ENCODE measurements at places on chromosomes 5 and 9.

DNA sequence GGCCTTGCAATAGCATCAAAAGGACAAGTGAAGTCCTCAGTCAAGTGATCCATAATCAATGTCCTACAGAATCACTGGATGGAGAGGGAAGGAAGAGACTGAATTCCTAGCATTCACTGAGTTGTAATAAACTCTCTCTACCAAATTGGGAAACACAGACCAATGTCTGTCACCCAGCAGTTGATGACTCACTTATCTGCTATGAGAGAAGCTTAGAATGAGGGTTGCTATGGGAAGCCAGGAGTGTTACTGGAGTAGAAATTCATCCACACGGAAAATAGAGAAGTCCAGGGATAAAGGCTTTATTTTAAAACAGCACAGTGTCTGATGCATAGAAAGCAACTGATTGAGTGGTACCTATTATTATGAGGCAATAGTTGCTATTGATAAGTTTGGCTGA is 407.4 kb downstream of the BRINP1 start:
- DNase-seq = no peak

- no peak for DNase-seq
These were observed 6.9 kb downstream of the MRPL22 start for GRCh38 chr5:154947778-154948177.

DNA sequence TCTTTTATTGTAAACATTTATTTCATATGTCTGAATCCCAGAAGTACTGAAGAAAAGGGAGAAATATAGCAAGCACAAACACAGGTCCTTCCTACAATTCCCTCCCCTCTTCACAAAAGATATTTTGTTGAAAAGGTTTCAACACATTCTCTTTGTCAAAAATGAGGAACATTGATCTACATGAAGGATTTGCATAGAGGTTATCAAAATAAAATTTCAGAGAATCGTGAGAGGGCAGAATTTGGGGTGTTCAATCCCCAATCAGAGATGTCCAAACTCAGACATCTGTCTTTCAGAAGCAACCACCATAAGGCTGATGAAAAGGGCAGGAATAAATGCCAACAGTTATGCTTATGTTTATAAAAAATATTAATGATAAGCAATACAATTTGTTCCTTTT is 69.2 kb downstream of the MARCHF3 start:
- DNase-seq = no peak

- DNase-seq = no peak
These were observed 31.9 kb downstream of the P4HA2 start for GRCh38 chr5:132195727-132196126.

- no peak for DNase-seq
These were observed 195.2 kb downstream of the PTTG1 start for GRCh38 chr5:160616712-160617497.

- DNase-seq = no peak
These were observed 1.5 kb downstream of the NSMF start for GRCh38 chr9:137457406-137458193.

GRCh38 chr9:131366761-131367401 is 27.0 kb upstream of the PRRC2B start:
- no peak for DNase-seq

DNA sequence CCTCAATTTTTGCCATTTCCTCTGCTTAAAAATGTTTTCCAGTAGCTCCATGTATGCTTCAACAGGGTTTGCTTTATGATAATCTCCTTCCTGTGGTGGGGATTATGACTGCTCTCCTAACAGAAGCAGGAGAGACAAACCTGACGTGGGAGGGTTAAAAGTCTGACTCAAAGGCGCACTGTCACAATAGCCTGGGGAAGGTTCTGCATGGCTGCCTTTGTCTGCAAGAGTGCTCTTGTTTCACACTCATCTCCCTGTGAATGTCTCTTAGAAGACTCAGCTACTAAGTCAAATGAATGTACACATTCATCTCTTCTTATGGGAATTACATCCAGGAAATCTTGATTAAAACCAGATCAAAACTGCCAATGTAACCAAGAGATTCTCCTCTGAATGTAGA is 90.9 kb upstream of the MTAP start:
- DNase-seq = no peak

- no peak for DNase-seq
These were observed 180.6 kb downstream of the CACNA1B start for GRCh38 chr9:138058181-138058580.

- DNase-seq = no peak
These were observed 63.4 kb downstream of the TAF11L14 start for GRCh38 chr5:17697671-17698070.

- DNase-seq = no peak
These were observed 145.2 kb downstream of the TENT4A start for GRCh38 chr5:6858419-6858818.

GRCh38 chr5:143191720-143192119 is 211.8 kb downstream of the NR3C1 start:
- no peak for DNase-seq

GRCh38 chr5:112866739-112867138 is 5.7 kb downstream of the SRP19 start:
- no peak for DNase-seq

GRCh38 chr9:70083429-70083828 is 39.8 kb downstream of the MAMDC2 start:
- no peak for DNase-seq

GRCh38 chr5:78273436-78273835 is 21.1 kb downstream of the AP3B1 start:
- no peak for DNase-seq

DNA sequence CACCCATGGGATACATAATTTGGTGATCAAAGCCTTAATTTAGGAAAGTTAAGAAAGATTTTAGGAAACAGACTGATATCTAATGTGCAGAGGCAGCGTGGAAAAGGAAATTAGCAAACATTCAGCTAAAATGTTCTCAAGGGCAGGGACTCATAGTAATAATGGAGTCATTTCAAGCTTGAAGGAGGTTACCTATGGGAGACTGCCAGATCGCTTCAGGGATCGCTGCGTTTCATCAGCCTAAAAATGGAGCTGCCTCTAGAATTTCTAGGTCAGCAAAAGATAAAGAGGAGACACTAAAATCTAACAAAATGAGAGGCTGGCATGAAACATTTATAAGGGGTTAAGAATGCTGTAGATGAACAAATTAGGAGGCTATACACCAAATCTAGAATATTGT is 115.5 kb downstream of the APBA1 start:
- no peak for DNase-seq

- no peak for DNase-seq
These were observed 165.4 kb upstream of the TARS1 start for GRCh38 chr5:33275391-33275790.

DNA sequence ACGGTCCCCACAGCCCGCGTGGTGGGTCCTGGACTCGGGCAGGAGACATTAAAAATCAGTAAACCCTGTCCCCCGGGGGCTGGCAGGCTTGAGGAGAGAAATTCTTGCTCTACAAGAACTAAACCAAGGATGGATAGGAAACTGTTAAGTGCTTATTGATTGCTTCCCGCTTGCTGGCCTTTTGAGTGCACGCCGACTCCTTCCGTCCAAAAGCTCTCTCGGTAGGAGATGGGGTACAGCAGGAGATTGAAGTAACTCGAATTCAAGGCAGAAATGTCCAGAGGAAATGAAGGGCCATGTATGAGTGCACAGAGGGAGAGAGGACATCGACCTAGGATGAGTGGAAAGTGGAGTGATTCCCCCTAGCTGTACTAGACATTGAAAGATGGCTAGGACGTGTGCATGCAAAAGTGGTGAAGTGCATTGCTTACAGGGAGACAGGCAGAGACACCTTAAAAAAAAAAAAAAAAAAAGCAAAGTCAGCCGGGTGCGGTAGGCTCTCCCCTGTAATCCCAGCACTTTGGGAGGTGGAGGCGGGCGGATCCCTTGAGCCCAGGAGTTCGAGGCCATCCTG is 923 bp downstream of the RECK start:
- no peak for DNase-seq

All from naive B cell (primary cell).